Hair follicular keratinocyte (primary cell): ENCODE measurements at places on chromosomes 2 and 18. TPM values are rescaled to one million over a fixed set of nuclear protein-coding genes. Genes with fewer than 3 reads are reported as not detected.

The HOXD13 gene
- total RNA-seq, result not detected in 2 replicates

The ZDBF2 gene
- 2.5 and 4.2 TPM in 2 replicates for total RNA-seq

The MEP1B gene
- not detected in 2 replicates for total RNA-seq

The FSHR gene
- total RNA-seq, result not detected in 2 replicates

The MYCN gene
- not detected in 2 replicates for total RNA-seq

The SLC35F6 gene
- total RNA-seq, result 45.5 and 46.9 TPM in 2 replicates

The ANKZF1 gene
- total RNA-seq, result 23.5 and 27.4 TPM in 2 replicates

The CRYGD gene
- total RNA-seq, result not detected in 2 replicates

The C2orf68 gene
- total RNA-seq, result 11.1 and 12.7 TPM in 2 replicates

The NEU2 gene
- total RNA-seq, result not detected in 2 replicates

The SLC5A6 gene
- 21.2 and 49.7 TPM in 2 replicates for total RNA-seq

The ANTXR1 gene
- 17.3 and 19.4 TPM in 2 replicates for total RNA-seq

The RAX gene
- total RNA-seq, result not detected in 2 replicates

The RSAD2 gene
- not detected in 2 replicates for total RNA-seq

The NMUR1 gene
- not detected in 2 replicates for total RNA-seq

The BMP10 gene
- not detected in 2 replicates for total RNA-seq

The IL1RL1 gene
- 1.5 and 4.3 TPM in 2 replicates for total RNA-seq

The UGT1A10 gene
- not detected in 2 replicates for total RNA-seq

The WNT10A gene
- 1.1 and 4.2 TPM in 2 replicates for total RNA-seq

The TCF7L1 gene
- 1.4 and 2.0 TPM in 2 replicates for total RNA-seq

The AKAIN1 gene
- total RNA-seq, result not detected in 2 replicates

The MAP3K19 gene
- not detected in 2 replicates for total RNA-seq

The CD8A gene
- total RNA-seq, result 0.04 and 0.08 TPM in 2 replicates

The DSC2 gene
- 13.2 and 19.4 TPM in 2 replicates for total RNA-seq

The ICA1L gene
- 0.42 and 1.8 TPM in 2 replicates for total RNA-seq

The KCNG2 gene
- not detected in 2 replicates for total RNA-seq

The TPRKB gene
- total RNA-seq, result 28.1 and 55.5 TPM in 2 replicates

The CABLES1 gene
- 0.23 and 1.9 TPM in 2 replicates for total RNA-seq

The REG1B gene
- not detected in 2 replicates for total RNA-seq

The PREPL gene
- total RNA-seq, result 14.1 and 21.6 TPM in 2 replicates

The ALPI gene
- not detected in 2 replicates for total RNA-seq

The GALNT13 gene
- total RNA-seq, result under 0.01 TPM in 1 of 2 replicates, not detected in the other

The TMEM214 gene
- 24.7 and 27.8 TPM in 2 replicates for total RNA-seq
